ENCODE measurements at places on chromosomes 16 and 17. TPM values are rescaled to one million over a fixed set of nuclear protein-coding genes. Genes with fewer than 3 reads are reported as not detected.

- no peak for DNase-seq
These were observed 167.1 kb upstream of the MAF start for GRCh38 chr16:79767421-79768275.

TERB1 gene
- 0.10 TPM for polyA plus RNA-seq

- DNase-seq: no peak
These were observed 177.0 kb upstream of the C16orf82 start for GRCh38 chr16:26889740-26890139.

PDE6G gene
- 9.0 TPM for polyA plus RNA-seq

SULT1A2 gene
- polyA plus RNA-seq: 4.0 TPM

DNA sequence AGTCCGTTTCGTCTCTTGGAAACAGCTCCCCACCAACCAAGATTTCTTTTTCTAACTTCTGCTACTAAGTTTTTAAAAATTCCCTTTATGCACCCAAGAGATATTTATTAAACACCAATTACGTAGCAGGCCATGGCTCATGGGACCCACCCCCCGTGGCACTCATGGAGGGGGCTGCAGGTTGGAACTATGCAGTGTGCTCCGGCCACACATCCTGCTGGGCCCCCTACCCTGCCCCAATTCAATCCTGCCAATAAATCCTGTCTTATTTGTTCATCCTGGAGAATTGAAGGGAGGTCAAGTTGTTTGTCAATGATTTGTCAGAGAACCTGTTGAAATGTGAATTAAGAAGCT is 48.2 kb downstream of the IL21R start:
- DNase-seq: no peak

DNA sequence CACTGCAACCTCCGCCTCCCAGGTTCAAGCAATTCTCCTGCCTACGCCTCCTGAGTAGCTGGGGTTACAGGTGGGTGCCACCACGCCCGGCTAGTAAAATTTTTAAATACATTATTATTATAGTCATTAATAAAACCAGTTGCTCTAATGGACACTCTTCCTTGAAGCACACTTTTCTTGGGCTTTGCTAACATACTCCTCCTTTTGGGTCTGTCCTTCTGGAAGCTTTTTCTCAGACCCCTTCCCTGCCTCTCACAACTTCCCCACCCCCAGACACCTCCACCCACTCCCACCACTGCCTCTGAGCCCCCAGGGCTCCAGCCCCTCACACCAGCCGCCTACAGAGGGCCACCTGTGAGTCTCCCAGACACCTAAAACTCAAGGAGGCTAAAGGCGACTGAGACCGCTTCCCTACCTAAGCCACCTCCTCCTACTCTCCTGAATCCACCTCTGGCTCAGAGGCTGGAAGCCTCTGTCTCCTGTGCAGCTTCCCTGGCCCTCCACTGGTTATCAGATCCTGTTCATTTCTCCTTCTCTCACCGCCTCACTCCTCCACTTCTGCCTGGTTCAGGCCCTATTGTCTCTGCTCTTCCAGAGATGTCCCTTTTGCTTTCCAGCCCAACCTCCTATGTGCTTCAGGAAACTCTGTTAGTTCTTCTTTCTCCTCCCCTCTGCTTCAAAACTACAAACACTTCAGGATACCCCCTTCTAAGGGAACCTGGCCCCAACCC is 2.1 kb upstream of the CUEDC1 start:
- DNase-seq: no peak

DNA sequence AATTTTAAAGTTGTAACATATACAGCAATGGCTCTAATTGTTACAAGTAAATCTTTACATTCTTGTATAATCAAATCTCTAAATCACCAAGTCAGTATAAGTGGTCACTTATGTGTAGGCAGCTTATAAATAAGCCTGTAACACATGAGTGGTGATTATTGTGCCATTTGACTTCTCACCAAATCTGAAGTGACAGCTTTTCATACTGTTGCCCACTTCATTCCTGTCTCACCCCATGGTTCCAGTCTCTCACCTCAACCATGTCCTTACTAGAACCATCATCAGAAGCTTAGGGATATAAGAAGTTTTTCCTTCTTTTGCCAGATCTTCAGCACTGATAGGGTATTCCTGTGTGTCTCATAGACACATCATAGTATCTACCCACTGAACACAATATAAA is 23.5 kb downstream of the TNRC6A start:
- no peak for DNase-seq

ZFP3 gene
- polyA plus RNA-seq: 11.8 TPM

- DNase-seq: no peak
These were observed 252.9 kb downstream of the GRIN2A start for GRCh38 chr16:9929313-9929712.

DNA sequence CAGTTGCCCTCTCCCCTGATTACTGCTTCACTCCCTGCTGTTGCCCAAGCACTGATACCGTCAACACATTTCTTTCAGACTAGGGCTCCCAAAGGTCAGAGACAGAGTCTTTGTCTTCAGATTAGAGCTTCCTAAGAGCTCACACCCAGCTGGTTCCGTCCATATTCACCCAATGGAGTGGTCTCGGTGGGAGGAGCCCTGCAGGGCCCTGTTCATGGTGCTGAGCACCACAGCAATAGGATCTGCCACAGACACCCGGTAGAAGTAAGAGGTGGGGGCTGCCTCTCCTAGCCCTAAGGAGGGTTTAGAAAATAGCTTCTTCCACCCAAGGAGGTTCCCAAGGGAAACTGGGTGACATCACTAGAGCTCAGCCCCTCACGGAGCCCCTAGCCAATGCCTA is 128.3 kb downstream of the CCDC144A start:
- no peak for DNase-seq

SLC13A2 gene
- polyA plus RNA-seq: not detected

DNA sequence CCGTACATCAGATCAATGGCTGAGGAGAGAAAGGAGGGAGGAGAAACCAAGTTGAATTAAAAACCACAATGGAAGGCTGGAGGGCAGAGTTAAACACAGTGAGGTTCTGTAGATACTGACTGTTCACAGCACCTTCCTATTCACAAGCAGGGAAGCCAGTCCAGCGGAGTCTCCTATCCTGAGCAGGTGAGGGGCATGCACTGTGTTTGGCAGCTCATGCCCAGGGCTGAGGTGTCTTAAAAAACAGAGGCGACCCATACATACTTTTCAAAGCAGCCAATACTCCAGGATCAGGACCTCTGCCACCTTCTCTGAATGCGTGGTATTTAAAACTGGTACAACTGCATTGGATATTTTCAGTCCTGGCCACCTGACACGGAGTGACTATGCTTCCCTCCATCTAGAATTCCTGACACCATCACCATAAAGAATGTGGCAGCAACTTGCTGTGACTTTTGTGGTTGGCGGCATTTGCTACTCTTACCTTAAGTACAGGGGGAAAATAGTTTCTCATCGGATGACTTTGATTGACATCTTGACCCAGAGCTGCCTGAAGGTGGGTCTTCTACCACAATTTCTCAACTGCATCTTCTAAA is 21.5 kb downstream of the USP22 start:
- no peak for DNase-seq

PTGES3L gene
- 2.0 TPM for polyA plus RNA-seq

SPN gene
- 1.9 TPM for polyA plus RNA-seq

LYRM1 gene
- 25.5 TPM for polyA plus RNA-seq

GRCh38 chr17:59767176-59767575 is 59.7 kb downstream of the VMP1 start:
- no peak for DNase-seq

GRCh38 chr16:19223235-19224170 is 55.5 kb downstream of the SYT17 start:
- no peak for DNase-seq

GRCh38 chr17:14760212-14760611 is 459.3 kb downstream of the HS3ST3B1 start:
- no peak for DNase-seq

- DNase-seq: no peak
These were observed 41.8 kb downstream of the GAS7 start for GRCh38 chr17:10156599-10156947.

DNA sequence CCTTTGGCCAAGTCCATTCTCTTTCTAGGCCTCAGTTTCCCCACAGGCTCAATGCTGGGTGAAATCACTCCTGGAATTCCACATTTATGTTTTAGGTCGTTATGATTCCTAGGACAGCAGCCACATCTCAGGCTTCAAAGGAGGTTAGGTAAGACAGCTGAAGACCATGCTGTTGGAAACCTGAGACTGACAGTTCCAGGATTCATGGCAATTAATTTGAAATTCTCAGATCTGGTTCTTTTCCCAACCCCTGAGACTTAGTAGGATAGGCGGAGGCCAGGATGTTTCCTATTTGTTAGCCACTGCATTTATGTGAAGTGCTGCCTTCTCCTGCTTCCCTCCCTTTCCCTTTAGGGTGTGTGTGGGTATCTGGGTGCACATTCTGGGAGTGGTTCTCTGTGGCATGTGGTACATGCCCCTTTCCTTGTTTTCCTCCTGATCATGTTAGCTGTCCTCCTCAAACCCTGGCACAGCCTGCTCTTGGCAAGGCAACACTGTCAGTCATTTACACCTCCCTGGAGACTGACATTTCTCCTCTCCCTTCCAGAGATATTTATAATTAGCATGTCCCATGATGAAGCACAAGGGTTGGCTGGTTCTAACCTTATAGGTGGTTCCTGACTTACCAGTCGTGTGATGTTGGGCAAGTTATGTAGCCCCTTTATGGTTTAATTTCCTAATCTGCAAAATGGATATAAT is 91.4 kb upstream of the SALL1 start:
- DNase-seq: no peak

DNA sequence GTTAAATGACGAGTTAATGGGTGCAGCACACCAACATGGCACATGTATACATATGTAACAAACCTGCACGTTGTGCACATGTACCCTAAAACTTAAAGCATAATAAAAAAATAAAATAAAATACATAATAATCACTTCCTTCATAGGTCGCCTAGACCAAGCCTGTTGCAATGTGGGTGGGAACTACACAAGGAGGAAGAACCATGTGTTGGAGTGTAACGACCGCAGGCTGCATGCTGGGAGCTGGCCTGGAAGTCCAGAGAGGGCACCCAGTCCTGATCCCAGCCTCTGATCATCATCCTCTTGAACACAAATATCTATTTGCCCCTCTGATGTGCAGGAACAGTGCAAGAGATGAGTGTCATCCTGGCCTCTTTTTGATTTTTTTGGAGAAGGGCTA is 224.7 kb upstream of the ASIC2 start:
- no peak for DNase-seq

DNA sequence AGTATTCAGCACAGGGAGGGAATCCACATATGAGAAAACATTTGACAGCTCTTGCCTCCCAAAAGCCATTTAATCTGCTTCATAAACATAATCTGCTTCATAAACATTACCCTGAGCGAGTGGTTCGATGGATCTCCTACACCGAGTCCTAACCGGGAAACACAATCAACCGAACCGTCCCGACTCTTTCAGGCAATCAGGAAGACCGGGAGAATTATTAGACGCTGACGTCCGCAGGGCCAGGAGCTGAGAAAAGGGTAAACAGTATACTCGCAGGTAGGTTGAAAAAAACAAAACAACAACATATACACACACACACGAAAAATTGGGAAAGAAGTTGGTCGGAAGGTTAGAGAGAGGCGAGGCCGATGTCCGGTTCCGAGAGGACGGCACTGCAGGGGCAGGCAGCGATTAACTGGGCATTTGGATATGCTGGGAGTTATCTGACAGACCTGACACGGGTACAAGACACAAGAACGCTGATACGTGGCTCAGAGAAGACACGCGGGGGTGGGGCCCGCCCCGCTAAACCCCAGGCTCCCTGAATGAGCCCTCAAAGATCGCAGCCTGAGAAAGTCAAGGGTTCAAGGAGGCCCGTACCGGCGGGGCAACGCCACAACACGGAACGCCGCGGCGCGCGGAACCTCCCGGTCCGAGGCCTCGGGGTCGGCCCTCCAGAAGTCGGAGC is 585 bp downstream of the AP1G1 start:
- DNase-seq: peak; percentile 28
